ENCODE measurements at places on chromosomes 13 and 19.

DNA sequence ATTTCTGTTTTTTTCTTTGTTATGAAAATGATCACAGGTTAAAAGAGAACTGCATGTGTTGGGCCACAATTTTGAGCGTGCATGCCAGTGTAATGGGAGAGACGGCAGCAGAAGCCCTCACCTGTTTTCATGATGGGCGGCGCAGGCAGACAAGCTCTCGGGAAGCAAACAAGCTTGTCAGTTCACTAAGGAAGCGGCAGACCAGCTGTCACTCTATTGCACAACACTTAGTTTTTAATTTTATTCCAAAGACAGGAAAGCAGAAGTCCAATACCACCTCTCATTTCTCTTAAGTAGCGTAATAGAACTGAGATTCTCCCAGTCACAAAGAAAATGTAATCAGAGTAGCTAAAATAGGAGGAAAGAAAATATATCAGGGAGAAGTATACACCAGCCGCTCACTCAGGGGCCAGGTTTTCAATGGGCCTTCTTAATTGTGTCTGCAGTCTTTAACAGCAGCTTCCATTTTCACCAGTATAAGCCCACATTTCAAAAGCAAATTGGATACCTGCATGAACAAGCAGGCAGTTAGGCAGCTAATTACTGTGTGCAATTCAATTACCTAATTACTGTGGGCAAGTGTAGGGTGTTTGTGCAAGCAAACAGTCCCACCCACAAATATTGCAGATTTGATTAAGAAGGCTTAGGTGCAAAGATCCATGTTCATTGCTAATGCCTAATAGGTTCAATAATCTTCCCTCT, 711.4 kb downstream of the DIAPH3 start:
- no peak for DNase-seq

GRCh38 chr13:74795526-74795925, 661.3 kb upstream of the KLF12 start:
- no peak for DNase-seq

DNA sequence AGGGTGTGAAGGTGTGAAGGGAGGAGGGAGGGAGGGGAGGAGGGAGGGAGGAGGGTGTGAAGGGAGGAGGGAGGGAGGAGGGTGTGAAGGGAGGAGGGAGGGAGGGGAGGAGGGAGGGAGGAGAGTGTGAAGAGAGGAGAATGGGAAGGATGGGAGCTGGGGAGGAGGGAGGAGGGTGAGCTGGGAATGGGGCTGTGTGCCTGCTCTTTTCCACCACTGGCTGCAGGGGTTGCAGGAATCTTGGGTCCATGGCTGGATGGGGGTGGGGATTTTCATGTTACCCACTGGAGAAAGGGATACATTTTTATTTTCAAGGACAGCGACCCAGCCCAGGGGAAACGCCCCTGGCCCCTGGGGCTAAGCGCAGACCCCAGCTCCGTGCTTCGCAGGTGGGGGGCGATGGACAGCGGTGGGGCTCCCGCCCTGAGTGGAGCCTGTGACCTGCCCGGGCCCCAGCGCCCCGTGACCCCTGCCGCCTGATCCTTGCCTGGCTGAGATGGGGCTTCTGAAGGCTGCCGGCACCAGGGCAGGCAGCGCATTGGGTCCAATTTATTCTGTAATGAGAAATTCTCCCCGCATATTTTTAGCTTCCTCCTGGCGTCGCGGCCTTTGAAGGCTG, 3.0 kb upstream of the EFNA2 start:
- no peak for DNase-seq

DNA sequence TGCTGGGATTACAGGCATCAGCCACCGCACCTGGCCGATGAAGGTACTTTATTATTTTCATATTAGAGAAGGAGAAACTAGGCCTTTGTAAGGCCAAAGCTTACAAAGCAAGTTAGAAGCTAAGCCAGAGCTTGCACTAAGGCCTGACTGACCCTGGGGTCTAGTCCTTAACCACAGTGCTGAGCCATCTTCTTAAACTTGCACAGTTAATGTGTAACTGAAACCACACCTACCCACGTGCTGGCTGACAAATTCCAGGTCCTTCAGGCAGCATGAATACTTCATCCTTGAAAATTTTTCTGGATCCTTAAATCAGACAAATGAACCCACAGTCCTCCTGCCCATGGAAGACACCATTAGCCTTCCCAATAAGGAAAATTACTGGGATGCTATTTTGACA, 880.6 kb downstream of the UQCRFS1 start:
- no peak for DNase-seq

- no peak for DNase-seq
These were observed 18.7 kb upstream of the B3GNT3 start for GRCh38 chr19:17775991-17776803.

DNA sequence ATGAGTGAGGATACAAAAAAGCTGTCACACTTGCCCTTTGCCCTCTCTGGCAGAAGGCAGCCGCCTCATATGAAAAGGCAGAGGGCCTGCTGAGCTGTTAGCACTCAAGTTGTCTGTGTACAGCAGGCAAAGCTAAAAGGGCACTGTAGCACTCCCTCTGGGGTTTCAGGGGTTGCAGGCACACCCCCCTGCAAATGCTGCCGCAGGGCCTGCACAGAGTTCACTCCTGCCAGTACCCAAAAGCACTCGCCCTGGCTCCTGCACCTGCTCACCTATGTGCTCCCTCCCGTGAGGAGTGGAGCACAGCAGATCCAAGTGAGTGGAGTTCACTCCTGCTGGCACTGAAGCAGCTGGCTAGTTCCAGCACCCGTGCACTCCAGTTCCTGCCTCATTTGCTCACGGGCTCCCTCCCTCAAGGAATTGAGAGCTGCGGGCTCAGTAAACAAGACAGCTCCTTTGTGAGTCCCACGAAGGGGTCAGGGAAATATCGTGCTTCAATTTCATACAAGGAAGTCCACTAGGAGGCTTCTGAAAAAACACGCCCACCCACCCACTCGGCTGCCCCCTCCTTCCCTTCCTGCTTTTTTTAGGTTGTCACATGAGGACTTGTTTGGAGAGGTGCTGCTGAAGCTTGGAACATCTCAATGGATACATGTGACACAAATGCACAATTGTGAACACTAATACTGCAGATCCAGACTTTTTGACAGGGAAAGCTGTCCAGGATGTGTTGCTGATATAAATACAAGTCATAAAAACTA, 9.9 kb upstream of the RCBTB2 start:
- no peak for DNase-seq

DNA sequence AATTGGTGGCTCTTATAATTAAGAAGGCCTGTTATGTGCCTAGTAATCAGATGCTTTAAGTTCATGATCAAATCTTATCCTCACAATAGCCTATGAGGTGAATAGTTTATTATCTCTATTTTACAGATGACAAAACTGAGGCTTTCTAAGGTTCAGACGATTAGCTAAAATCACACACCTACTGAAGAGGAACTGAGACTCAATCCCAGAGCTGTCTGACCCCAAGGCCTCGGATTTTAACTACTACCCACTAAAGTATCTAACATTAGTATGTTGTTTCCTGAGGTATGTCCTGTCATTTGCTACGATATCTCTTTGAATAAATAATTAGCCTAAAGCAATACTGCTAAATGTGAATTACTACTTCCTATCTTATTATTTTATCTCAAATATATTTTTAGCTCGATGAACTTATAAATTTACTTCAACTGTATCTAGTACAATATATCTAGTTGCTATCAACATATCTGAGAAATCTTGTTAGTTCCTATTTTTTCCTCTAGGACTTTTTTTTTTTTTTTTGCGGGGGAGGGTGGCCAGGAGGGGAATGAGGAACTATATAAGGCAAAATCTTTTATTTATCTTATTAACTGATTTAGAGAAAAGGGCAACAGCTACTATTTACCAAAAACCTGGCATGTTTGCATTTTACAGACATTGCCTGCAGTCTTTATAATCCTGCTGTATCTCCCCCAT, 118.5 kb downstream of the ABCC4 start:
- DNase-seq: no peak

GRCh38 chr13:29457299-29457698, 138.2 kb downstream of the SLC7A1 start:
- DNase-seq: no peak

GRCh38 chr13:22748866-22749577, 431.8 kb upstream of the SGCG start:
- DNase-seq: no peak

DNA sequence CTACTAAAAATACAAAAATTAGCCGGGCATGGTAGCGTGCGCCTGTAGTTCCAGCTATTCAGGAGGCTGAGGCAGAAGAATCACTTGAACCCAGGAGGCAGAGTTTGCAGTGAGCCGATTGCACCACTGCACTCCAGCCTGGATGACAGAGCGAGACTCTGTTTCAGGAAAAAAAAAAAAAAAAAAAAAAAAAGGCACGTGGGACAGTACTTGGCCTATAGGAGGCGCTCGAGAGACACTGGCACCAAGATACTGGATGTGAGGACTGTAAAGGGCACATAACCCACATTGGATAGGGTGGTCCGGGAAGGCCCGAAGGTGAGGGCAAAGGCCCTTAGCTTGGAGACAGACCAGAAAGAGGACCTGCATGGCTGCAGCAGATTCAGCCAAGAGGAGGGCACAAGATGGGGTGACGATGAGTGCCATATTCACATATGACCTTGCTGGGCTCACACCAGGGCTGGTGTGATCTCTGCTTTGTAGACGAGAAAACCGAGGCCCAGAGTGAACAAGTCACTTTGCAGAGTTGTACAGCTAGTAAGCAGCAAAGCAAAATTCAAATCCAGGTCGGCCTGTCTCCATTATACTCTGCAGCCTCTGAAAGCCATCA, 89.4 kb downstream of the DPF1 start:
- DNase-seq: peak; percentile 65

- DNase-seq: no peak
These were observed 28.6 kb upstream of the EID2 start for GRCh38 chr19:39568604-39569003.

DNA sequence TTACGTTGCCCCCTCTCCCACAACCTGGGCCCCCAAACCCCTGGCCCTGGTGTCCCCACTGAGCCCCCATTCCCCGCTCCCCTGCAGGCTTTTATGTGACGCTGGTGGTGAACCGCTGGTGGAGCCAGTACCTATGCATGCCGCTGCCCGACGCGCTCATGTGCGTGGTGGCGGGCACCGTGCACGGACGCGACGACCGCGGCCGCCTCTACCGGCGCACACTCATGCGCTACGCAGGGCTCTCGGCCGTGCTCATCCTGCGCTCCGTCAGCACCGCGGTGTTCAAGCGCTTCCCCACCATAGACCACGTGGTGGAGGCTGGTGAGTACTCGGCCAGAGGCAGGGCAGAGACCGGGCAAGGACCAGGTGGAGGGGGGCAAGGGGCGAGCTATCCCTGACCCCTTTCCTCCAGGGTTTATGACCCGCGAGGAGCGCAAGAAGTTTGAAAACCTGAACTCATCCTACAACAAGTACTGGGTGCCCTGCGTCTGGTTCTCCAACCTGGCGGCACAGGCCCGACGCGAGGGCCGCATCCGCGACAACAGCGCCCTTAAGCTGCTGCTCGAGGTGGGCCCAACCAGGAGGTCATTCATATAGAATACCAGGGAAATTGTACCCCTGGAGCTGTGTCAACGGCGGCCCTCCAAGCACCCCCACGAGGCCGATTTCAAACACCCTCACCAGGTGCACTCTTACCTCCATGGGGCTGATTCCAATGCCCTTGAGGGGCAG, 3.0 kb downstream of the BEST2 start:
- peak; percentile 22 for DNase-seq

GRCh38 chr13:109160887-109161669, 531.7 kb downstream of the MYO16 start:
- no peak for DNase-seq

- no peak for DNase-seq
These were observed 325.1 kb downstream of the SLC7A1 start for GRCh38 chr13:29270271-29270985.

DNA sequence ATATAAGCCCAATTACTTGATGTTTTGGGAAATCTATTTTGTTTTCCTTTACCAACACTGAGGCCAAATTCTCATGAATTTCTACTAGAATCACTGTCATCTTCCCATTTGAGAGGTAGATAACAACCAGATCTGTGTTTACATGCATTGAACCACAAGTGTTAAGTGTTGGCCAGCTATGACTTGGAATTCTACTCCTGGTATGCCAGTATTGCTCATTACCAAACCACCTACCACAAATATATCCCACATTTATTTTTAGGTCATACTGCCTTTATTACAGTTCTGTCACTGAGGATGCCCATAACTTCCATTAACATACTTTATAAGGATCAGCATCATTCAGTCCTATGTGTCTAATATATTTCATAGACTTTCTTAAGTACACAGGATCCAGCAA, 328.9 kb downstream of the DIAPH3 start:
- no peak for DNase-seq

GRCh38 chr13:101152184-101152583, 264.1 kb downstream of the NALCN start:
- no peak for DNase-seq

- DNase-seq: no peak
These were observed 88.7 kb upstream of the USP29 start for GRCh38 chr19:57031106-57031505.

- DNase-seq: no peak
These were observed 22.4 kb downstream of the LRCH1 start for GRCh38 chr13:46575301-46575771.

DNA sequence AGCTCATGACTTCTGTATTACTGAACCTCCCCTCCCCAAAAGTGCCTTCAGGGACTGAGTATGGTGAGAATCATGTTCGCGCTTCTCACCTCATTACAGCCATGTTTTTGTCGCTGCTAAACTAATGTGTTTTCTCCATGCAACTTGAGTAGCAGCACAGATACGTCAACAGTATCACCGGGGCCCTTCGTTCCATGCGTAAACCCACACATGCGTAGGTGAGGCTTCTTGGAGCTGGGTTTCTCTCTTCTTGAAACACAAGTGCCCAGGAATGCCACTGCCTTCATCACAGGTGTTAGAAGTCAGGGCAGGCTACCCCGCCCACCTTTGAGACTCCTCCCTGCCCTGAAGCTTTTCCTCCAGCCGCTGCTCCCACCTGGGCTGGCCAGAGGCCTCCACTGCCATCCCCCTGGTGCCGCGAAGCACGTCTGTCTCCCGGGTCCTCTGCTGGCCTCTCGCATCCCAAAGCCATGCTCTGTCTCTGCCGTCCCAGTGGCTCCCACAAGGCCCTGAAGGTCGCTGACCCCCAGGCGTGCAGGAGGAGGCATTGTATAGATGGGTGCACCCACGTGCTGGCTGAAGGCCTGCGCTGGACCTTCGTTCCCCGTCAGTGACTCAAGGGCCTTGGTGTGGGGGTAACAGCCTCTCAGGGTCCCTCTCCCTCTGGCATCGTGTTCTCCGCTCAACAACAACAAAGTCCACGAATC, 135.3 kb upstream of the MCF2L start:
- DNase-seq: no peak

All from SK-N-SH (cell line).